Dermis microvascular lymphatic vessel endothelial cell (primary cell): ENCODE measurements at places on chromosomes 7 and 10. TPM values are rescaled to one million over a fixed set of nuclear protein-coding genes. Genes with fewer than 3 reads are reported as not detected.

The LRRD1 gene
- total RNA-seq = under 0.01 TPM in 2 replicates

The HABP2 gene
- 0.25 TPM in 1 of 2 replicates, not detected in the other for total RNA-seq

The NPY gene
- total RNA-seq = not detected in 2 replicates

The ENTPD7 gene
- total RNA-seq = 18.4 and 20.7 TPM in 2 replicates

The PWWP2B gene
- total RNA-seq = 9.4 and 13.5 TPM in 2 replicates

The RARRES2 gene
- total RNA-seq = 0.51 and 1.8 TPM in 2 replicates

The CUZD1 gene
- 0.25 and 0.26 TPM in 2 replicates for total RNA-seq

The STEAP4 gene
- not detected in 2 replicates for total RNA-seq

The NUTM2A gene
- total RNA-seq = 0.13 and 0.51 TPM in 2 replicates

The EZH2 gene
- total RNA-seq = 8.5 and 11.8 TPM in 2 replicates

The ZNRF2 gene
- total RNA-seq = 5.0 and 6.4 TPM in 2 replicates

The CXCL12 gene
- 0.77 and 2.3 TPM in 2 replicates for total RNA-seq

The GNAT3 gene
- not detected in 2 replicates for total RNA-seq
